Activated T-helper 1 cell treated with Interleukin-2 at 50 U/mL for 16 hours (primary cell): ENCODE measurements at places on chromosomes 3 and 15.

DNA sequence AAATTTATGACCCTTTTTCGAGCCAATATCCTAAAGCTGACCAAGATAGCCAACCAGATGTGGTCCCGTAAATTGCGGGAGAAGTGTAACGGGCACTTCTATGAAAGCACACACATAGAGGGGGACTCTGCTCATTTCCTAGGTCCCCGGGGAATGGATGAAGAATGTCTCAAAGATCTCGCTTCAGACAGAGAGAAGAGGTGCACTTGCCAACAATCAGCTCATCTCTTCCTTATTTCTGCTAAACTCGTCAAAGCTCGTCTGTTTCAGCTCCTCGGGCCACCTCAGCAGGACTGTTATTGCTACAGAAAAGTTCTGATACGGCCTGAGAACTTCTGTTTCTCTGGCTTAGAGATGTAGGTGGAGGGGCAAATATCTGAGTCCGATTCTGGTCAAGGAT lies 71.8 kb downstream of the TM2D3 start:
- no peak for DNase-seq

DNA sequence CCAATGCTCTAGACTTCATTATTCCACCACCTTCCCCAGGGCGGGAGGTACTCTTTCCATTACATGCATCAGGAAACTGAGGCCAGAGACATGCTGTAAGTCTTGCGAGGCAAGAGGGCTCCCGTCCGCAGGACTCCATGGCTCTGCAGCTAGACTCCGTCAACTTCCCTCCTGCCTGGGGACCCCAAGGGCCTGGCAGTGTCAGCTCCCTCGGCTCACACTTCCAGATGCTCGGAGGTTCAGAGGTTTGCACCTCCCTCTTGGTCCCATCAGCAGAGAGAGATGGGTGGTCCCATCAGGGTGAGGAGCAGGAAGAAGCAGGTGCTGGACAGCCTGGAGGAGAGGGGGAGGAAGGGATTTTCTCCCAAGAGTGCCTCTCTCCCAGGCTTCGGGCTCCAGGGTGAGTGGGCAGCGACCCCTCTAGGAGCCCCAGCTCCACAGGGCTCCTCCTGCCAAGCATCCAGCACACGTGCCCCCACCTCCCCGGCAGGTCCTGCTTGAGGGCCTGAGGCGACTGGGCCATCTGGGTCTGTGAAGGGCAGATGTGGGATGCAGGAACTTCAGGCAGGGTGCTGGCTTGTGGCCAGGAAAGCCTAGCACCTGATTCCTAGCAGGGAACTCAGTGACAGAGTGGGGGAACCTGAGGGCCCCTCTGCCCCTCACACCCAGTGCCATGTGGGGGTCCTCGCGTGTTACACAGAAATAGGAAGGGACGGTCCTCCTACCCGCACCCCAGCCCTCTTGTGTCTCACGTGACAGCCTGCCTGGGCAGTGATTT lies 9.3 kb downstream of the PAK6 start:
- DNase-seq: no peak

DNA sequence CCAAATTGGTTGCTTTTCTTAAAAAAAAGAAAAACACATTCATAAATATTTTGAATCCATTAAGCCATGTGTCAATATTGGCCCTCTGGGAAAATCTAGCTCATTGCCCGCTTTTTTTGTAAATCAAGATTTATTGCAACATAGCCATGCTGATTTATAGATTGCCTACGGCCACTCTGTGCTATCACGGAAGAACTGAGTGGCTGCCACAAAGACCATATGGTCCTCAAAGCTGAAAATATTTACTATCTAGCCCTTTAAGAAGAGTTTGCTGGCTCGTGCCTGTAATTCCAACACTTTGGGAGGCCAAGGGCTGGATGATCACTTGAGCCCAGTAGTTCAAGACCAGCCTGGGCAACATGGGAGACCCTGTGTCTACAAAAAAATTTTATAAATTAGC lies 45.9 kb downstream of the IL5RA start:
- no peak for DNase-seq

DNA sequence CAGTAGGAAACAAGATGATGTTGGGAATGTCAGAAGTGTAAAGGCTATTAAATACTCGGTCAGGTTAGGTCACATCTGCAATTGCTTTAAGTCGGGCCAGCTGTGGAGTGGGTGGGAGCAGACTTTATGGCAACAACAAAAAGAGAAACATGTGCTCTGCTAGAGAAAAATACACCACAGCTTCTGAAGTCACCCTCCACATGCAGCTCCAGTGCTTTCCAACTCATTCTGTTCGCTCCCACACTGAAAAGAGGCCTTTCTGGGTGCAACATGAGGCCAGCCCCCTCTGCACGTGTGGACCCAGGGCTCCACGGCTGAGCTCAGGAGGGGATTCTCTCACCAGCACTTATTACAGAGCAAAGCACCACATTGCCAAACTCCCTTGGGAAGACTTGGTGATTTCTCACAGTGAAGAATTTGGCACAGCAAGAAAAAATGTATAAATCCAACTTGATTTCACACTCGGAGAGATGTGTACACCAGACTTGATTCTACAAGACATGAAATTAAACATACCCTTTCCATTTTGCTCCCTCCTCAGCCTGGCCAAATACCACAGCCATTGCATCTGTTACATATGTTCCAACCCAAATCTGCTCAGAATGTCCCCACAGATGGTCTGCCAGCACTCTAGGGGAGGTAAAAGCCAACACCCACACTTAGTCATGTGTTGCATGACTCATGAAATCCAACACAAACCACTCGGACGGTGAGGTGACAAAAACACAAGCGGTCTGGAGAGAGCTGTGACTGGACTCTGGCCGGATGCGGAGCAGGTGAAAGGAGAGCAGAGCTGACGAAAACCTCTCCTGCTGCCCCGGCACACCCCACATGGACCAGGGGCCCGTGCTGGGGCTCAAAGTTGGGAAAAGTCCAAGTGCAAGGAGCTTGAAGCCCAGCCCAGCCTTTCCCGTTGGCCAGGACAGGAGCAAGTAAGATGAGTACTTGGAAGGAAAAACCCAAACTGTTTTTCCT lies 74.6 kb downstream of the ITGB5 start:
- DNase-seq: no peak

DNA sequence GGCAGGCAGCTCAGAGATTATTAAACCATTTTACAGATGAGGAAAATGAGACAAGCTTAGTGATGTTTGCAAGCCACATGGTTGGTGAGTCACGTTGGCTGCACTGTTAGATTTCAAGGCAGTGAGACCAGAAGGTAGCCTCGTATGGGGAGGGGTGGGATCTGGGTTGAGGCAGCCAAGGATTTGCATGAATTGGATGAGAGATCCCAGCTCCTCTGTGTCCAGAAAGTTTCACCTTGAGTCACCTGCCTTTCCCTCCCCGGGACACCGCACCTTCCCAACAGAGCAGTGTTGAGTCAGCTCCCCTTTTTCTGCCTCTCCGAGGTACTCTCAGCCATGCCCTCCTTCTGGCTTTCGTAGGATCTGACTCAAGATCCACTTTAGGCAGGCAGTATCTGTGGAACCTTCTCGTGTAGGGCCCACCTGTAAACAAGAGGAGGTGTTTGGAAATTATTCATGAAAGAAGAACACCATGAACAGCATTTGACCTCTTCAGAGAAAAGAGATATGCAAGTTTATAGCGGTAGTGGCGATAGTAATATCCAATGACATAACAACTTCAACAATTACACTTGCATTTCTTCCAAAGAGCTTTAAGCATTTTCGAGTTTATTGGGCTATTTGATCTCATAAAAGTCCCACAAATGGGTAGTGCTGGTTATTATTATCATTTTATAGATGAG lies 46.8 kb upstream of the VPS8 start:
- no peak for DNase-seq

GRCh38 chr3:11914041-11914440 lies 67.4 kb upstream of the TAMM41 start:
- no peak for DNase-seq

DNA sequence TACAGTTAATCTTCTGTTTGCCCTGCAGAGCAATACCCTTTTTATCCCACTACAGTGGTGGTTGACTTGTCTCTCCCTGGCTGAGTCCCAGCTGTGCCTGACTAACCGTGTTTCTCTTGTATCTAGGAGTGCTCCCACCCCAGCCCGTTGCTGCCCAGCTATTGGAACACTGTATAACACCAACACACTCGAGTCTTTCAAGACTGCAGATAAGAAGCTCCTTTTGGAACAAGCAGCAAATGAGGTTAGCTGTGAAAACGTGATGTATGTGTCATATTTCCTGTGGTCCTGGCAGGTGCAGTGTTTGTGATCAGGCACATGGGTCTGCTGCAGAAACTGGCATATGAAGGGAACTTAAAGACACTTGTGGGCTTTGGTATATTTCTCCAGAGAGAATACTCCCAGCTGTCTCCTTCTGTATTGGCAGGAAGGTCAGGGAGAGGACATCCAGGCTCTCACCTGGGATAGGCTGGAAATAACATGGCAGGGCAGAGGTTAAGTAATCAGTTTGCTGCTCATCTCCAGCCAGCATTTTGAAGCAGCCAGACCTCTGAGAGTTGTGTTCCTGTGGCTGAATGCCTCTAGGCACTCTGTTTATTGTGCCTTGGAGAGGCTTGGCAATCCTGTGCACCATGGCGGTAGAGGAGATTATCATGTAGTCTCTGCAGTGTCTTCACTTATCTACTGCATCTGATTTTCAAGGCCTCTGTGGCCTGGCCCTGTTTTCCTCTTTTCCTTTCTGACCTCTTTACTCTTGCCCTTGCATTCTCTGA lies 34.8 kb downstream of the ATG7 start:
- DNase-seq: no peak

DNA sequence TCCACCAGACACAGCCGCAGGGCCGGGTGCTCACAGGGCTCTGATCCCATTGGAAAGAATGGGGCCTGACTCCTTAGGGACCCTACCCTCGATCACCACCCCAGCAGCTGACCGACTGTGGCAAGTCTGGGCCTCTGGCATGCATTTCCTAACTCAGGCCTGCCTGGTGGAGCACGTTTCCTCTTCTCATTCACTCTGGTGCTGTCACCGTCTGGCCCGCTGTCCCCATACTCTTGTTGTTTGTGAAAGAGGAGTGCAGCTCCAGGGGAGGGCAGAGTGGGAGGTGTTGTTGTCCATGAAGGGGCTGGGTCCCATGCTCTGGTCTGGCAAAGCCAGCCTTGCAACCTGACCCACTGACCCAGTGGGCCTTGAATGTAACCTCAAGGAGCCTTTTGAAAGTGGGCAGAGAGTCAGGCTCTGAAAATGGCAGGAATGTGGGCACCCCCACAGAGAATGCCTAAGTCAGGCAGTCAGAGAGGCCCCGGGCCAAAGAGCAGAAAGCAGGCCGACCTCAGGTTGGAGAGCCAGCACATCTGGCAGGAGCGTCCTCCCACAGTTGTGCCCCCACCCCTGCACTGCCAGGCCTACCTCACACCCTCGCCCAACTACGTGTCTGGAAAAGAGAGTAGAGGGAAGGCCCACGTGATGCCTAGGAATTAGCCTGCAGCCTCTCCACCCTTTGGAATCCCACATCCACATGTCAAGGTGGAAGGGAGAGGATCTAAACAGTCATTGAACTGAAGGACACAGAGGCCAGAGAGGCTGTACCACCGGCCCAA lies 10.9 kb downstream of the SEMA7A start:
- DNase-seq: no peak

- DNase-seq: no peak
Measured at GRCh38 chr3:172084871-172085556, 45.6 kb downstream of the FNDC3B start.

GRCh38 chr3:66320390-66320789 lies 99.6 kb downstream of the SLC25A26 start:
- no peak for DNase-seq

DNA sequence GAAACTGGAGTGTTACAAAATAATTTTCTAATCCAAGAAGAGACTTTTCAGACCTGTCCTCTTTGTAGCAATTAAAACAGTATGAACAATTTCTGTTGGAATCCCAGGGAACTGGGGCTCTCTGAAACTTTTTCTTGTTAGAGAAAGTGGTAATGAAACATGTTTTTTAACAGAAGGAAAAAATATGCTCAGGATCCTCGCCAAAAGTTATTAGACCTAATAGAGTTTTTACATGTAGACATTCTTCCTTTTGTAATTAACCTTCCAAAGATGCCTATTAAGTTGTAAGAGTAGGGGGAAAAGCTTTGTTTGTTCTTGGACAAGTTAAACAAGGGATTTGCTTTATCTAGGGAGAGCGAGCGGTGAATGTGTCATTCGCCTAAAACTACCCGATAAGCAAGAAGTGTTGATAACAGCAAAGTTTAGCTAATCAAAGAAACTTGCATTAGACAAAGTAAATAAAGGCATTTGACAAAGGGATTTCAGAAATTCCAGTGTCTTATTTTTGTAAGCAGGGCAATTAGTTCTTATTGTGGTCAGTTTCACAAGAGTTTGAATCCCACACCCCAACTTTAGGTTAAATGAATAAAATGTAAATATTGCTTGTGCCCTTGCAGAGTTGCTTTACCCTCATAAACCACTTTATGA lies 2.3 kb downstream of the RARB start:
- DNase-seq: no peak

GRCh38 chr15:89406218-89406939 lies 71.8 kb upstream of the POLG start:
- no peak for DNase-seq

DNA sequence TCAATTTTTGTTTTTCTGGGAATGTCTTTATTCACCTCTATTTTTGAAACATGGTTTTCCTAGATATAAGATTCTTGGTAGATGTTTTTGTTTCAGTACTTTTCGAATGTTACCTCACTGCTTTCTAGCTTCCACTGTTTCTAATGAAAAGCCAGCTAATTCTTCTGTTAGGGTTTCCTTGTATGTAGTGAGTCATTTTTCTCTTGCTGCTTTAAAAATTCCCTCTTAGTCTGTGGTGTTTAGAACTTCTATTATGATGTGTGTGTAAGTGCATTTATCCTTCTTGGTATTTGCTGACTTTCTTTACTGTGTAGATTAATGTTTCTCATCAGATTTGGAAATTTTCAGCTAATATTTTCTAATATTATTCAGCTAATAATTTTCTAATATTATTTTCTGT lies 151.1 kb upstream of the OSTN start:
- DNase-seq: no peak

GRCh38 chr15:45429941-45430792 lies 51.8 kb upstream of the GATM start:
- DNase-seq: peak; percentile 76

- no peak for DNase-seq
Measured at GRCh38 chr3:115403786-115404185, 219.5 kb upstream of the GAP43 start.

DNA sequence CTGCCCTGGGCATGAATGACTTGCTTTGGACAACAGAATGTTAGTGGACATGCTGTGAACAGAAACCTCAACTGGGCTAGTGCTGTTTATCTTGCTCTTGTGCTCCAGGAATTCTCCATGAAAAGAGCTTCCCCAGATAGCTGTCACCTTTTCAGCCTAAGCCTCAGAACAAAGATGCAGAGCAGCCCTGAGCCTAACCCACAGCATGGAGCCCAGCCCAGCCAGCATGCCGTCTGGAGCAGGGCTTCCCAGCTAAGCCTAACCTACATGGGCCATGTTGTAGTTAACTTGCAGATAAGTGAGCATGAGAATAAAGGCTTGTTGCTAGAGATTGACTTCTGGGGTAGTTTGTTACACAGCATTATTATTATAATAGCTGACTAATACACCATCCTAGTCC lies 48.9 kb downstream of the SCN5A start:
- DNase-seq: no peak

GRCh38 chr3:16671690-16672089 lies 66.5 kb upstream of the DAZL start:
- DNase-seq: no peak
